ENCODE measurements at places on chromosomes 11 and 22.

- DNase-seq = no peak
Observed at GRCh38 chr11:10338287-10338686, 33.4 kb downstream of the ADM start.

DNA sequence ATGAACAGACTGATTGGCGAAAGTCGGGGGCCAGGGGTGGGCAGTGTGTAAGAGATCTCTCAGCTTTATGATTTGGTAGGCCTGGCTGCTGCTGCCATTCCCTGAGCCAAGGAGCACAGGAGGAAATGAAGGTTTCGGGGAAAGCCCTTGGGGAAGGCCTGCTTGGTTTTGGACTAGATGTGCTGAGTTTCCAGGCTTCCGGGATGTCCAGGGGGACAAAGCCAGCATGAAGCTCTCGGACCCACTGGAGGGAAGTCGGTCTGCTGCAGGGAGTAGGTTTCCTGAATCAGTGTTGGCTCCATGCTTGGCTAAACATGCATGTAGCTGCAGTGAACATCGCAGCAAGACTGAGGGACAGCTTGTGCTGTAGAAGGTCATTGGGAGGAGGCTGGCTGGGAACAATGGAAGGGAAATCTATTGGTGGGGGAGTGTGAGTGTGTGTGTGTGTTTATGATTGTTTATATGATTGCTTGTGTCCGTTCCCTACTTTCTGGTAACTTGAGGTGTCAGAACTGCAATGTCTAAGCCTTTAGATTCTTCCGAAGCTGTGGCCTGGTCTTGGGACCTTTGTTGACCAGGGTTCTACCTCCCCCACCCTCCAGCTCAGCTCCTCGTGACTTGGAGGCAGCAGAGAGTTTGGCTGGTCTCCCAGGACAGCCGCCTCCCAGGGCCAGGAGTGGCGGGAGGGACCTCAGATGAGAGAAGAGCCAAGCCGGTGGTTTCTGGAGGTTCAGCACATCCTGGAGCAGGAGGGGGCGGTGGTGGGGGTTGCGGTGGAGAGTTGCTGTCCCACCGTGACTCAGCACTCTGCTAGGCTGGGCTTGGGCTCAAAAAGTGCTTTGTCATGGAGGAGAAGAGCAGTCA is 4.0 kb upstream of the FTH1 start:
- DNase-seq = peak; percentile 100

DNA sequence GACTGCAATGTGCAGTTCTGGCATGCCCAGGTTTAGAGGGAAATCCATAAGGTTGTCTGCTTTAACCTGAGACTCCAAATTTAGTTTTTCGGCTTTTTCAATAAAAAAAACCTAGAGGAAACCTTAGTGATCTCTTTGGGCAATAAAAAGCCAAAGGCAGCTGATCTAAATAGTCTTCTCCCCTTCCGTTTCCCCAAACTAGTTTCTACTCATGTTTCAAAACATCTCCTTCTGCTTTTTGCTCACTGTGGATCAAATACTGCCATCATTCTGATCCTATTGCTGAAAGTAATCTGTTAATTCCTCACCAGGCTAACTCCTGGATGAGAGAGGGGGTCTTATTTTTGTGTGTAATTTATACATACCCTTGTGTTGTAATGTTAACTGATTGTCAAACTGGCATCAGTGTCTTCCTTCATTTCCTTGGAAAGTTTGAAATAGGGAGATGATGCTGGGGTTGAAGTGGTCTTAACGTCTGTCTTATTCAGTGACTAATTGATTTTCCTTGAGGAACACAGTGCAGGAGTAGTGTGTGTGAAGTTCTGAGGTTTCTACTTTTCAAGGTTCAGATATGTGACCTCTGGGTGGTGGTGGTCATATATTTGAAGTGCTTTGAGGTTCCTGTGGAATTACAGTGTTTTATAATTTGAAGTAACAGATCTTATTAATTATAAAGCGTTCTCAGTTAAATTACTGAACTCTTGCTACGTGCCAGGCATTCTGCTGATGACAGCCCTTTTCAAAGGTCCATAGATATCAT is 55.0 kb downstream of the ARHGAP42 start:
- DNase-seq = no peak

DNA sequence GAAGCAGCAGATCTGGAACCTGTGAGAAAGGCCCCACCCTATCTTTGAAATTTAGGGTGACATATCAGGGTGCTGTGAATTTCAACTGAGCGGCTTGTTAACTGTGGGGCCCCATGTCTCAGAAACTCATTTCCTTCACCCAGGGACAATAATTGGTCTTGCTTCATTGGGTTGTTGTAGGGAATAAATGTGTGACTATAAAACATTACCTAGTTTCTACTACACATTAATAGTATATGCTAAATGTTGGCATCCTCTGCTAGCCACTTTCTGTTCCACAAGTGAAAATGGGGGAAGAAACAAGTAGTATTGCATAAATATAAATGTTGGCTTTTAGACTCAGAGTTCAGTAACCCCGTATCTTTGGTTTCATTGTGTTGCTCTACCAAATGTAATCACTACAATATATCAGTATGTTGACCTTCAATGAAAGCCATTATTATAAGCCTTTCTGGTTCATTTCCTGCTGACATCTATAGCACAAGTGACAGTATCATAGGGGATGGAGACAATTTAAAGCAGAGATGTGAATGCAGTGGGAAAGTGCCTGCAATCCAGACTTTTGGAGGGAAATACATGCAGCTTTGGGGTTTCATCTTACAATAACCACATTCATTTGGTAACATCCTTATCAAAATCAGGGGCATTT is 905.5 kb upstream of the RAG2 start:
- DNase-seq = no peak

Data from fibroblast of upper back skin (primary cell).